ENCODE measurements at places on chromosomes 3 and 15. TPM values are rescaled to one million over a fixed set of nuclear protein-coding genes. Genes with fewer than 3 reads are reported as not detected.

DNA sequence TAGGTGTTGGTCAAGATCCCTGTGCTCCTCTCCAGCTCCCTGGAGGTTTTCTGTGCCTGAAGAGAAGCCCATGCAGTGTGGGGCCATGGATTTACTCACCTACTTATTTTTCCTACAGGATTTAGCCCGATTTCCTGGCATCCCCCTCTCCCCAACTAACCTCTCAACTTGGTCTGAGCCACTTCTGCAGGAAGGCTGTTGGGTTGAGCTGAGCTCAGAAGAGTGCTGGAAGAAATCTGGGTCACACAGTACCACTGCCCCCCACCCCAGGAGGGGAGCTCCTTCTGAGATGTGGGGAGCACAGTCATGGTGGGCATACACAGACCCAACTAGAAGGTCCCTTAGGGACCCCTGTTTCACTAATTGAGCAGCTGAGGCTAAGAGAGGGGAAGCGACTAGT lies 34.4 kb upstream of the SLCO2A1 start:
- peaks cover 13% of the 10 kb centered on the region for H3K4me1 ChIP-seq
- H3K36me3 ChIP-seq = no peaks in the 10 kb centered on the region
- H3K27me3 ChIP-seq = no peaks in the 10 kb centered on the region
- no peak for DNase-seq
- no peak overlapping the region for H3K27ac ChIP-seq

- H3K4me1 ChIP-seq = peaks cover 17% of the 10 kb centered on the region
- no peaks in the 10 kb centered on the region for H3K27me3 ChIP-seq
- H3K4me3 ChIP-seq = no peak overlapping the region
- no peak for DNase-seq
- H3K27ac ChIP-seq = no peak overlapping the region
Measured at GRCh38 chr15:82923744-82924143, 28.8 kb downstream of the HOMER2 start.

- H3K4me1 ChIP-seq = no peaks in the 10 kb centered on the region
- no peaks in the 10 kb centered on the region for H3K27me3 ChIP-seq
- H3K36me3 ChIP-seq = no peaks in the 10 kb centered on the region
- H3K4me3 ChIP-seq = no peak overlapping the region
- no peak for DNase-seq
Measured at GRCh38 chr3:155560594-155560993, 184.3 kb downstream of the PLCH1 start.

GRCh38 chr15:41105348-41106334 lies 10.4 kb downstream of the INO80 start:
- no peaks in the 10 kb centered on the region for H3K27me3 ChIP-seq
- no peak overlapping the region for H3K27ac ChIP-seq
- DNase-seq = no peak
- H3K4me3 ChIP-seq = no peak overlapping the region
- H3K36me3 ChIP-seq = peaks cover 34% of the 10 kb centered on the region
- H3K4me1 ChIP-seq = no peaks in the 10 kb centered on the region

DNA sequence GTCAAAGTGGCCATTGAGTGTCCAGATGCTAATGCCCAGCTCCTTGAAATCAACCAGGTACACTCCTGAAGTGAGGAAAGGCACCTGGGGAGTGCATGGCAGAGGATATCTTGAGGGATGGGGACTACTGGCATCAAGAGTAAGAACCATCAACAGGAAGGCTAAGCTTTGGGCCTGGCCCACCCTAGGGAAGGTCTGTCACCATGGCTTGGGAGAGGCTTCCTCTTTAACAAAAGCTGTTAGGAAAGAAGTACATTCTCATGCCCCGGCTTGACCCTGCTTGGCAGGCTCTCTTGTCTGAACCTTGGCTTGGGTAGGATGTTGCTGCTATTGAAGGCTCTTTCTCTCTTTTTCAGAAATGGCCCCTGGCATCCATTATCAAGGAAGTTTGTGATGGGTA lies 43.7 kb upstream of the TUBGCP5 start:
- H3K4me3 ChIP-seq = no peak overlapping the region
- H3K4me1 ChIP-seq = no peaks in the 10 kb centered on the region
- no peaks in the 10 kb centered on the region for H3K36me3 ChIP-seq
- H3K27me3 ChIP-seq = no peaks in the 10 kb centered on the region
- DNase-seq = no peak

DNA sequence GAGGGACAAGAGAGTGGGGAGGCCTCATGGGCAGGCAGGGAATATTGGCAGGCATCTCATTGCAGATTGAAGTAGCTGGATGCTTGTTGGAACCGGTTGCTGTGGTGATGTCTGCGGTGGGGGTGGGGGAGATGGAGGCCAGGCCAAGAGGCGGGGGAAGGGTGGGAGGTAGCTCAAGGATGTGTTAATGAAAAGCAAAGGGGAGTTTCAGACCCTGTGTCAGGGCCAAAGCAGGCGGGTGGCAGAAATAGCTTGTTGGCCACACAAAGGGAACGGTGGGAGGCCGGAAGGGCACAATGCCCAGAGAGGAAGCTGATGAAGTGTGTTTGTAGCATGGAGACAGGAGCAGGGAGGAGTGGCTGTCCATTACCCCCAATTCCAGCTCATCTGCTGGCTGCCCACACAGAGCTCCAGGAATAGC lies 28.0 kb downstream of the CCDC33 start:
- no peak for DNase-seq
- H3K4me3 ChIP-seq = no peak overlapping the region
- H3K36me3 ChIP-seq = no peaks in the 10 kb centered on the region
- H3K27me3 ChIP-seq = peaks cover 44% of the 10 kb centered on the region

GRCh38 chr3:139797724-139798343 lies 120.1 kb upstream of the NMNAT3 start:
- no peaks in the 10 kb centered on the region for H3K4me1 ChIP-seq
- H3K27me3 ChIP-seq = no peaks in the 10 kb centered on the region
- DNase-seq = peak; percentile 13
- H3K27ac ChIP-seq = no peak overlapping the region
- no peak overlapping the region for H3K4me3 ChIP-seq

GRCh38 chr3:194871143-194871863 lies 185.6 kb downstream of the FAM43A start:
- peak; percentile 17 for DNase-seq
- no peaks in the 10 kb centered on the region for H3K36me3 ChIP-seq
- H3K27ac ChIP-seq = peak overlapping the region; percentile 72
- H3K4me3 ChIP-seq = no peak overlapping the region

DNA sequence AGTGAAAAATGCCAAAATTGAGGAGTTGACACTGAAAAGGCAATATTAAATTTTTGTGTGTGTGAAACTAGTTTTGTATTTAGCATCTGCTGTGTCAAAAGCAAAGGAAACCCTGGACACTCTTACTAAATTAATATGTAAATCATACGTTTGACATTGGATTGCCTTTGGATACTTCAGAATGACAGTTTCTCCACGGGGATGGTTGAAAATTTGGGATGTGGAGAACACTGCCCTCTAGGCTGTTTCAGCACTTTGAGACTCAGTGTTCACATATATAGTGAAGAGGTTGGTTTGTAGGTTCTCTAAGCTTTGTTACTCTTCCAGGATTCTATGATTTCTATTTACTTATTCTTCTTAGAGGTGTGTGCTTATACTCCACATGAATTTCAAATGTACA lies 3.0 kb downstream of the ROBO2 start:
- no peak overlapping the region for H3K4me3 ChIP-seq
- no peak for DNase-seq
- H3K36me3 ChIP-seq = no peaks in the 10 kb centered on the region
- H3K4me1 ChIP-seq = no peaks in the 10 kb centered on the region
- H3K27me3 ChIP-seq = peaks cover 33% of the 10 kb centered on the region

DNA sequence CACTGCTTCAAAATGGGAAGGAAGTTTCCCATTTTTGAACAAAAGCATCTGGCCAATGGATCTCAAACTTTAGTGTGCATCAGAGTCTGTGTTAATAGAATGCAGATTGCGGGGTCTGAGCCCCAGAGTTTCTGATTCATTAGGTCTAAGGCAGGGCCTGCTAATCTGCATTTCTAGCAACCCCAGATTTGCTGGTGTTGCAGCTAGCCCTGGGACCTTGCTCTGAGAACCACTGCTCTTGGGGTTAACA lies 30.7 kb upstream of the USP3 start:
- H3K4me3 ChIP-seq = no peak overlapping the region
- H3K4me1 ChIP-seq = peaks cover 16% of the 10 kb centered on the region
- DNase-seq = no peak
- no peaks in the 10 kb centered on the region for H3K27me3 ChIP-seq

- DNase-seq = no peak
- no peaks in the 10 kb centered on the region for H3K4me1 ChIP-seq
- H3K36me3 ChIP-seq = no peaks in the 10 kb centered on the region
Measured at GRCh38 chr3:176935194-176935888, 261.9 kb downstream of the TBL1XR1 start.

The C3orf85 gene
- total RNA-seq = not detected

The KPNA1 gene
- total RNA-seq = 46.5 TPM

The CA12 gene
- total RNA-seq = 0.22 TPM

The TTC21A gene
- 12.7 TPM for total RNA-seq

The TMC3 gene
- not detected for total RNA-seq

The LRRC58 gene
- 36.6 TPM for total RNA-seq

The ZNF197 gene
- total RNA-seq = 22.1 TPM

The CHRNA7 gene
- total RNA-seq = 0.20 TPM

The CCR3 gene
- not detected for total RNA-seq
